Calu3 (cell line): ENCODE measurements at places on chromosomes 7 and 10. TPM values are rescaled to one million over a fixed set of nuclear protein-coding genes. Genes with fewer than 3 reads are reported as not detected.

GRCh38 chr7:98285157-98286092 is 3.9 kb downstream of the BRI3 start:
- no peak for DNase-seq
- peaks cover 79% of the 10 kb centered on the region for H3K36me3 ChIP-seq
- H3K27ac ChIP-seq: peak overlapping the region; percentile 91
- no peaks in the 10 kb centered on the region for H3K27me3 ChIP-seq
- peaks cover 25% of the 10 kb centered on the region for H3K4me1 ChIP-seq

DNA sequence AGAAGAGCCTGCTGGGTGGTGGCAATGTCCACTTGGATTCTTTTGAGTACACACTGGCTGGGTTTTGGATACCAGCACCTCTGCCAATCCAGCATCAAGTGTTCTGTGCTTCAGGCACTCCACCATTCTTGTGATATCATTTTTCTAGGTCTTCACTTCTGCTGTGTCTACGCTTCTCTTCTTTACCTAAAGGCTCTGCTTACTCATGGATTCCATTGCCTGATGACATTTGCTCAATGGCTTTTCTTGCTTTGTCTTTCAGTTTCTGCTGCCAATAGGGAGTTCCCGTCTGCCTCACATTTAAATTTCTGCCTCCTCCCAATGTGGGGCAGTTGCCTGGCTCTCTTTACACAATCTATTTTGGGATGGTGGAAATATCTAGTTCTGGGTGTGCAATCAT is 12.7 kb upstream of the PAPSS2 start:
- DNase-seq: no peak
- no peaks in the 10 kb centered on the region for H3K27me3 ChIP-seq
- H3K36me3 ChIP-seq: no peaks in the 10 kb centered on the region

DNA sequence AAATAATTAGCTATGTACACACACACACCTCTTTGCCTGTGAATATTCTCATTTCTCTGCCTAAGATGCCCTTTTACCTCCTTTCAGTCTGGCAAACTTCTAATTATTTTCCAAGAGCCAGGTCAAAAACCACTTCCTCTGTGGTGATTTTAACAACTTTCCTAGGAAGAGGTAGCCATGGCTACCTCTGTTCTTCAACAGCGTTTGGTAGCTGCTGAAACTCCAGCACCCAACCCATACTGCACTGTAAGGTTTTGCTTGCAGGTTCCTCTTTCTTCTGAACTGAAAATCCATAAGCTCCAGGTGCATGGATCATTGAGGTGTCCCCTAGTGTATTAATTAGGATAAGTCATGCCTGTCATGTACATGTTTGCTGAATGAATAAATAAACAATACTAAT is 25.6 kb downstream of the NRCAM start:
- peaks cover 35% of the 10 kb centered on the region for H3K4me1 ChIP-seq

DNA sequence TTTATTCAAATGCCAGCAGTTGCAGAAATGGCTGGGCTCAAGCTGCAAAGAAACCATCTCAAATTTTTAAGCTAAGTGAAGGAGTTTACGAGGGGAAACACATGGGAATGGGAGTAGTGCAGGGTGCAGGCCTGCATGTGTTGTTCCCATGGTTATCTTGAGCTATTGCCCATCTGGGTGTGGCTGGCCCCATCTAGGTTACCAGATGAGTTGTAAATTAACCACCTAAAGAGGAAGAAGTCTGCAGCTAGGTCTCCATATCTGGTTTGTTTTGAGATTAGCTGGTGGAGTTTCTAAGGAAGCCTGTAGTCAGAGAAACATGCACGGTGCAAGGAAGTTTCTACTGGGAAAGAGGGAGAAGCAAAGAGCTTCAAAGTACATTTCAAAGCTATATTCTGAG is 23.3 kb upstream of the STEAP2 start:
- H3K27ac ChIP-seq: peak overlapping the region; percentile 64
- no peak overlapping the region for H3K4me3 ChIP-seq
- peaks cover 18% of the 10 kb centered on the region for H3K4me1 ChIP-seq
- no peaks in the 10 kb centered on the region for H3K27me3 ChIP-seq
- peaks cover 5% of the 10 kb centered on the region for H3K36me3 ChIP-seq

DNA sequence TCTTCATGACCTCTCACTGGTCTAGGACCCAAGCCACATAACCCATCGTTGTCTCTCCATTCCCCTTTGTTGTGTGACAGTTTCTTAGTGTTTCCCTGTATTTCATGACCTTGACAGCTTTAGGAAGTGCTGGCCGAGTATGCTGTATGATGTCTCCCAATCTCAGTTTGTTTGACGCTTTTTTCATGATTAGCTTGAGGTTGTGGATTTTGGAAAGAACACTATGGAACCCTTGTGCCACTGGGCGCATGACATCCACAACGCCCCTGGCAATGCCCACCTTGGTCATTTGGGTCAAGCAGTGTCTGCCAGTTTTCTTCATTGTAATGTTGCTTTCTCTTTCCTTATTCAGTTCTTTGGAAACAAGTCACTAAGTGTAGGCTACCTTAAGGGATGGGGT is 52.3 kb downstream of the RBM33 start:
- H3K4me3 ChIP-seq: no peak overlapping the region
- no peak overlapping the region for H3K27ac ChIP-seq
- H3K36me3 ChIP-seq: peaks cover 31% of the 10 kb centered on the region
- H3K27me3 ChIP-seq: no peaks in the 10 kb centered on the region
- no peak for DNase-seq

SORCS1 gene
- not detected in 2 replicates for total RNA-seq
